Metanephros (tissue), 2 donors: ENCODE measurements at places on chromosomes 13 and 19. TPM values are rescaled to one million over a fixed set of nuclear protein-coding genes. Genes with fewer than 3 reads are reported as not detected.

ZNF223 gene
- 8.3 TPM for total RNA-seq

INSL3 gene
- not detected for total RNA-seq

BICRA gene
- total RNA-seq = 17.7 TPM

EID2 gene
- total RNA-seq = 13.2 TPM

FUT3 gene
- 0.41 TPM for total RNA-seq

CDX2 gene
- not detected for total RNA-seq

KCTD12 gene
- 105 TPM for total RNA-seq

LMTK3 gene
- 1.9 TPM for total RNA-seq

KIR2DL3 gene
- not detected for total RNA-seq

ADM5 gene
- 0.76 TPM for total RNA-seq

SYCN gene
- not detected for total RNA-seq

RBM42 gene
- total RNA-seq = 40.6 TPM

PPFIA3 gene
- total RNA-seq = 6.9 TPM

SPACA4 gene
- total RNA-seq = not detected

FGF21 gene
- total RNA-seq = not detected

F7 gene
- 2.6 TPM for total RNA-seq

SLC15A1 gene
- total RNA-seq = 6.2 TPM

CYP2A6 gene
- total RNA-seq = not detected

ZNF98 gene
- total RNA-seq = 12.1 TPM

ASF1B gene
- 16.7 TPM for total RNA-seq

KLF16 gene
- 9.1 TPM for total RNA-seq

GET3 gene
- 48.2 TPM for total RNA-seq

SIPA1L3 gene
- 31.4 TPM for total RNA-seq

TEAD2 gene
- total RNA-seq = 49.9 TPM

CYP2S1 gene
- 1.3 TPM for total RNA-seq

THSD1 gene
- total RNA-seq = 10.6 TPM
